ENCODE measurements at places on chromosomes 5 and 9.

GRCh38 chr9:34362614-34363214 lies 14.0 kb downstream of the MYORG start:
- H3K4me3 ChIP-seq, result no peak overlapping the region
- DNase-seq, result no peak
- H3K4me1 ChIP-seq, result peaks cover 4% of the 10 kb centered on the region

GRCh38 chr9:22483528-22484070 lies 37.0 kb downstream of the DMRTA1 start:
- DNase-seq, result no peak

GRCh38 chr5:145946112-145946861 lies 9.9 kb downstream of the SH3RF2 start:
- H3K27ac ChIP-seq, result no peak overlapping the region
- no peaks in the 10 kb centered on the region for H3K27me3 ChIP-seq
- no peak overlapping the region for H3K4me3 ChIP-seq
- peak; percentile 14 for DNase-seq

DNA sequence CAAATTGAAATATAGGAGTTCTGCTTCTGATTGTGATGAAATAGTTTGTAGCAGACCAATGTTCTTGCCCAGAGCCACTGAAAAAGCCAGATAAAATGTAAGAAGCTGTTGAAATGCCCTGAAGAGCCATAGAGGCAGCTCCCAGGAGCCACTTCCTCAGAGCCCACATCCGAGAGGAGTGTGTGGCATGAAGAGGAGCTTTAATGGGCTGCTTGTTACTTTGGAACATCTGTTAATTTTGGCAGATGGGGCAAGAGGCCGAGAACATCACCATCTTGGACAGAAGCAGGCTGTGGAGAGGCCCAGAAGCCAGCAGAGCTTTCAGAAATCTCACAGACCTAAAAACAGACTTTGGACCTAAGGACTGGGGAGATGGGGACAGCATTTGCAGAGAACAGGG lies 370.8 kb downstream of the GADD45G start:
- DNase-seq, result no peak
- no peak overlapping the region for H3K4me3 ChIP-seq
- no peak overlapping the region for H3K27ac ChIP-seq
- no peaks in the 10 kb centered on the region for H3K36me3 ChIP-seq
- no peaks in the 10 kb centered on the region for H3K4me1 ChIP-seq

- peaks cover 15% of the 10 kb centered on the region for H3K4me1 ChIP-seq
- H3K27me3 ChIP-seq, result no peaks in the 10 kb centered on the region
- no peak for DNase-seq
- H3K4me3 ChIP-seq, result no peak overlapping the region
- no peak overlapping the region for H3K27ac ChIP-seq
Measured at GRCh38 chr5:119309326-119309725, 46.5 kb upstream of the TNFAIP8 start.

DNA sequence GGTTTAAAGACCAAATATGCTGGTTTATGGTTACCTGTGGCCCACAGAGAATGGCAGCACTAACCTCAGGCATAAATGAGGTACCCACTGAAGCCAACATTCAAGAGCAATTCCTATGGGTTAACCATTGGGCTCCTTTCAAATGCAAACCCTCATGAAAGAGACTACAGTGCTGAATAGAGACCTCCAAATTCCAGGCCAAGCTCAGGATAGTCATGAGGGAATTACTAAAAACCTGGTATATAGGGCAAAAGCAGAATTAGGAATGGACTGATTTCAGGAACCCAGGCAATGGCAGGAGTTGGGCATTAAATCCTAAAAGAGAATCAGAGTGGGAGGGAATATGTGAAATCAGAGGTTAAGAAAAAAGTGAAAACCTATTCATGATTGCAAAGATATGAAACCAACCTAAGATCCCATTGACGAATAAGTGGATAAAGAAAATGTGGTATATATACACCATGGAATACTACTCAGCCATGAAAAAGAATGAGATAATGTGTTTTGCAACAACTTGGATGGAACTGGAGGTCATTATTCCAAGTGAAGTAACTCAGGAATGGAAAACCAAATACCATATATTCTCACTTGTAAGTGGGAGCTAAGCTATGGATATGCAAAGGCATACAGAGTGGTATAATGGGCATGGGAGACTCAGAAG lies 51.6 kb downstream of the PDCD1LG2 start:
- no peak overlapping the region for H3K4me3 ChIP-seq
- peaks cover 5% of the 10 kb centered on the region for H3K36me3 ChIP-seq
- DNase-seq, result no peak
- H3K27ac ChIP-seq, result no peak overlapping the region
- no peaks in the 10 kb centered on the region for H3K27me3 ChIP-seq

DNA sequence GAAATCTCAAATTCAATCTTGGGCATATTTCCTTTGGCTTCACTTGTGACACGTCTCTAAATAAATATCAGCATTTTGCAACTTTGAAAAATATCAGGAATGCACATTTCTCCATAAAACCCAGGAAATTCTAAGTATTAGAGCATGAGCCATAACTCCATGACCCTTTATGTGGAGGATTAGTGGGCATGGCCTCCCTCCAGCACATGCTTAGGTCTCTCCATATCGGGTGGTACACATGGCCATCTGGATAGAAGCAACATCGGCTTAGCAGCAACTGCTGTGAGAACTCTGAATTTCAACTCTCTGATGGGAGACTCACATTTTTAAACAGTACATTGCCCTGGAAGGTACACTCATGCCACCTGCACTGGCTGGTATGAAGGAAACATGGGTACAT lies 73.7 kb upstream of the EGFLAM start:
- peaks cover 22% of the 10 kb centered on the region for H3K27me3 ChIP-seq
- DNase-seq, result no peak
- H3K4me3 ChIP-seq, result no peak overlapping the region
- H3K4me1 ChIP-seq, result no peaks in the 10 kb centered on the region

GRCh38 chr9:3513265-3513818 lies 12.5 kb downstream of the RFX3 start:
- H3K4me1 ChIP-seq, result peaks cover 11% of the 10 kb centered on the region
- H3K4me3 ChIP-seq, result no peak overlapping the region
- no peaks in the 10 kb centered on the region for H3K27me3 ChIP-seq
- H3K36me3 ChIP-seq, result no peaks in the 10 kb centered on the region
- H3K27ac ChIP-seq, result no peak overlapping the region

GRCh38 chr5:178081571-178082243 lies 31.6 kb upstream of the N4BP3 start:
- H3K4me1 ChIP-seq, result no peaks in the 10 kb centered on the region
- H3K27ac ChIP-seq, result no peak overlapping the region
- no peak for DNase-seq
- no peak overlapping the region for H3K4me3 ChIP-seq

DNA sequence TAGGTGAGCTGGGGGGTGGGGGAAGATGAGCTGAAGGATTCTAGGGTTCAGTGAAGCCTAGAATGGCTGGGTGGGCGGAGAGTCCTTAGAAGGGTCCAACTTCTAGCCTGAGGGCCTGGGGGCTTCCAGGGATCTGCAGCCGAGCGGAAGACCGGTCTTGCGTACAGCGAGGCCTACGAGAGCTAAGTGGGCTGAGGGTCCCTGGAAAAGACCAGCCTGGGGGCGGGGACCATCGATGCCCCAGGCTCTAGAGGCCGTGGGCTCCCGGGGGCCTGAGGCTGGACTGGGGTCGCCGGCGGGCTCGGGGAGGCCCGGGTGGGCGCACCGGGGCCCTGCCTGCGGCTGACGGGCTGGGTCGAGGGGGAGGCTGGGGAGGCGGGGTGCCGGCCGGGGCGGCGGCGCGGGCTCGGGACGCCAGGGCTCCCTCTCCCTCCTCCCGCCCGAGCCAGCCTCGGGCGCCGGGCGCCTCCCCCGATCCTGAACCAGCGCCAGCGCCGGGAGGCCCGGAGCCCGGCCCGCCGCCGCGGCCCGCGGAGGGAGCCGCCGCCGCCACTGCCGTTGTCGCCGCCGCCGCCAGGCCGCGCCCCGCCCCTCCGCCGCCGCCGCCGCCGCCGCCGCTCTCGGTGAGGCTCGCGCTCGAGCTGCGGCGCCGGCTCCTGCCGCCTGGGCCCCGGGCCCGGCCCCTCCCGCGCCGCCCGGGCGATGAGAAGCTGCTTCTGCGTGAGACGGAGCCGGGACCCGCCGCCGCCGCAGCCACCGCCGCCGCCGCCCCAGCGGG lies at the start of gene MVB12B:
Gene MVB12B (plus strand): TSS at position 602 of the 778 bp plus-strand sequence. CDS start 101 bp downstream, at position 703.
- H3K4me3 ChIP-seq, result peak within 1 kb of the TSS; percentile 67
- peak within 1 kb of the TSS; percentile 78 for H3K27ac ChIP-seq
- no peaks in the 10 kb centered on the region for H3K27me3 ChIP-seq
- H3K36me3 ChIP-seq, result no peaks in the 10 kb centered on the region
- H3K4me1 ChIP-seq, result peaks cover 11% of the 10 kb centered on the region

DNA sequence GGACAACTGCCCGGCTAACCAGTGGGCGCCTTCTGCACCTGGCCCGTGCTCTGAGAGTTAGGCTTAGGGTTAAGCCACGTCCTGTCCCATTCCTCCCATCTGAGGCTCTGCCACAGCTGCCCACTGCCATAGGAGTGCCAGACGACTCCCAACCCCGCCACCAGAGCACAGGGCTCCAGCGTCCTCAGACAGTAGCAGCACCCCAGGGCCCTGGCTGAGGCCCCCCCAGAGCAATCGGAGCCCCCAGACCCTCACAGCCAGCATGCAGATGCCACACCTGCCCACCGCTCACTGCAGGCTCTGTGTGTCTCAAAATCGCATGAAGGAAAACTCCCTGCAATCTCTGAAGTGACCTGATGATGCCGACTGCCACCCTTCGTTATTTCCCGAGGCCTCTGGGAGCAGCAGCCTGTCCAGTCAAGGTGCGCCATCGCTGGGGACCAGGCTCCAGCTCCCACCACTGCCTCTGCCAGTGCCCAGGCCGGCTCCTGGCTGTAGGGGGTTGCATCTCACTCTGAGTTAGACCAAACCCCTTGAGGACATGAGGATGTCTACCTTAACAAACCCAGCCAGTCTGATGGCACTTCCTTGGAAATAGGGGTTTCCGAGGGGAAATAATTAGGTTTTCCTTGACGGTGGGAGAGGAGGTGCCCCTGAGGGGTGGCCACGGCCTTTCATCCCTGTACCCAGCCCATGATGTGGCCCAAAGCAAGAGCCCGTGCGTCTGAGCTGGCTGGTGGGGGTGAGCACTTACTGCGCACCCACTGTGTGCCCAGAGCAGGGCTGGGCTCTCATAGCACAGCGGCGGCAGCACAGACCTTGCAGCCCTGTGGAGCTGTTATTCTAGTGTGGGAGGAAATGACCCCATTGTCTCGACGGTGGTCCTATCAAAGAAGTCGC lies 58.0 kb upstream of the RNF130 start:
- H3K27ac ChIP-seq, result no peak overlapping the region
- H3K27me3 ChIP-seq, result peaks cover 8% of the 10 kb centered on the region
- H3K4me1 ChIP-seq, result peaks cover 6% of the 10 kb centered on the region
- no peaks in the 10 kb centered on the region for H3K36me3 ChIP-seq
- peak; percentile 19 for DNase-seq
- no peak overlapping the region for H3K4me3 ChIP-seq

DNA sequence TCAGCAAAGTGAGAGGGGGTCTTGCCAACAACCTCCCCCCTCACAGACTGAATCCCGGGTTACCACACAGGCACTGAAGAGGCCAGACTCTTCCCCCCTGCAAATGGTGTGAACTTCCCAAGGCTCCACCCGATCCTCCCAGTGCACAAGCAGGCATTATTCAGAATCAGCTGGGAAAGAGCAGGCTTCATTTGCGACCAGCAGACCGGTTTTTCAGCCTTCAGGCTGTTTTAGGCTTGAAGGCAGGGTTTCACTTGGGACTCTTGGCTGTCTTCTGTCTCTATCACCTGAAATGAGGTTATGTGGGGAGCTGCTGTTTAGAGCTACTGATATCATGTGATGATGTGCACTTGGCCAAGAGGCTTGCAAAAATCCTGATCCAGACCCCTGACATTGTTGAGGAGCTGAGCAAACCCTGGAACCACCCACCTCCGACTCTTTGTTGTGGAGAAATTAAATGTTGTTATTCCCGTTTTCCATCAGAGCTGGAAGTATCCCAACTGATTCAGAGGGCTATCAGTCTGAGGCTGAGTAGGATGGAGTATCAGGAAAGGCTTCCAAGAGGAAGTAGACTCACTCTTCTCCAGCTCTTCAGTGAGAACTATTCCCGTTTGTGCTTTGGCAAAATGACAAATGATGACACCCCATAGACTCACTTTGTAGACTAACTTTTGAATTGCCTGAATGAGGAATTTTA lies 63.3 kb upstream of the ZFR start:
- H3K4me1 ChIP-seq, result peaks cover 32% of the 10 kb centered on the region
- no peaks in the 10 kb centered on the region for H3K27me3 ChIP-seq
- H3K4me3 ChIP-seq, result peak overlapping the region; percentile 13
- DNase-seq, result no peak

- H3K4me3 ChIP-seq, result no peak overlapping the region
- H3K27me3 ChIP-seq, result no peaks in the 10 kb centered on the region
- no peaks in the 10 kb centered on the region for H3K36me3 ChIP-seq
- no peaks in the 10 kb centered on the region for H3K4me1 ChIP-seq
Measured at GRCh38 chr9:111832449-111832848, 37.7 kb upstream of the SHOC1 start.

GRCh38 chr5:78699552-78700153 lies 51.1 kb upstream of the LHFPL2 start:
- DNase-seq, result no peak
- peak overlapping the region; percentile 93 for H3K27ac ChIP-seq
- H3K4me3 ChIP-seq, result no peak overlapping the region

- H3K4me3 ChIP-seq, result peak overlapping the region; percentile 96
- H3K4me1 ChIP-seq, result no peaks in the 10 kb centered on the region
- DNase-seq, result no peak
- H3K27me3 ChIP-seq, result no peaks in the 10 kb centered on the region
Measured at GRCh38 chr9:137253717-137254623, 1.2 kb upstream of the NELFB start.

DNA sequence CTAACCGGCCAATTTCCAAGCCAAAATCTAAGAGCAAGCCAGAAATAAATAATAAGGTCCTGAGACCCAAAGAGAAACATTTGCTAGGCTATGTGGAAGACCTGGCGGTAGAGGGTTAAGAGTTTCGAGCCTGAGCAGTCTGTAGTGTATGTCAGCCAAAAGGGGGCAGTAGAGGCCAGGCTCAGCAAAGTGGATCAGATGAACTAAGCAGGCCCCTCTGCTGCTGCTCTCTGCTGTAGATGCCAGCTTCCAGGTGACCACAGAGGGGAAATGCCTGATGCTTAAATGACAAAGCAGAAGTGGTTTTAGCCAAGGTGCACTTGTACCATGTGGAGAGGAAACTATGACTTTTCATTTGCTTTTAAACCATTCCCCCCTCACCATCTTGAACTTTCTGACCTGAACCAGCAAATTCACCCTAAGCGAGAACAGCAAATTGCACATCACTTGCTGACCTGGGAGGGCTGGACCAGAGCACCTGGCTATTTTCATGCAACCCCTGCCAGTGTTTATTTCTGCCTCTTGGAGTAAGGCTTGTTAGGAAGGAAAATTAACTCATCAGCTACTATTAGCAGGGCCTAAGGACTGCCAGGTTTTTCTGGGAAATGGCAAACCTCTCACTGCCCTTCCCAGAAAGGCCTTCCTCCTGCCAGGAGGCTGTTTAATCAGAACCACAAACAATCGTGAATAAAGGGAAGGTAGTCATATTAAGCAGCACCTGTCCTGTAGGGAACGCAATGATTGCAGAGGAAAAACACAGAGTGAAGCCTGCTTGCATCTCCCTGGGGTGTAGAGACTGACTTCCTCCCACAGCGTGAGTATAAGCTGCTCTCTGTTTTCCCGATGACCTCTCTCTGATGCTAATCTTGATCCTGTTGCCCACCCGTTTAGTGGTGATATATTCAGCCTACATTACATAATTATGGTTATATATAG lies 818.2 kb downstream of the TLR4 start:
- H3K27me3 ChIP-seq, result no peaks in the 10 kb centered on the region
- H3K36me3 ChIP-seq, result no peaks in the 10 kb centered on the region
- no peak overlapping the region for H3K4me3 ChIP-seq
- H3K27ac ChIP-seq, result no peak overlapping the region
- H3K4me1 ChIP-seq, result no peaks in the 10 kb centered on the region
- DNase-seq, result peak; percentile 48
